NCI-H1694 treated with DMSO at 0.1 percent for 48 hours (cell line): ENCODE measurements at places on chromosomes 3 and 15.

- DNase-seq: no peak
These were observed 10.0 kb downstream of the SNTN start for GRCh38 chr3:63662500-63662899.

DNA sequence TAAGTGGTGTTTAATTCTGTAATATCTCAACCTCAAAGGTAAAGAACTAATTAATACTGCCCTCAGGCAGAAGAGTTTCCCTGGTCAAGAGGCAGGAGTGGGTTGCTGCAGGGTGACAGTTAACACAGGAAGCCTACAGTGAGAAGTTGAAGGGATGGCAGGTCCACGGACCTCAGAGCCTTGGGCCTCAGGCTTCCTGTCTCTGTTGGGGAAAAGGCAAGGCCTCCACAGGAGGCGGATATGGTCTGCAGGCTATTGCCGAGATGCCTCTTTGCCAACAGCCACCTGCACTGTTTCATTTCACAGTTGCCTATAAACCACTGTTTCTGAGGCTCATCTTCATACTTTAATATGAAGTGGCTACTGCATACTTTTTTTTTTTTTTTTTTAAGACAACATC is 33.3 kb upstream of the RPN1 start:
- no peak for DNase-seq

DNA sequence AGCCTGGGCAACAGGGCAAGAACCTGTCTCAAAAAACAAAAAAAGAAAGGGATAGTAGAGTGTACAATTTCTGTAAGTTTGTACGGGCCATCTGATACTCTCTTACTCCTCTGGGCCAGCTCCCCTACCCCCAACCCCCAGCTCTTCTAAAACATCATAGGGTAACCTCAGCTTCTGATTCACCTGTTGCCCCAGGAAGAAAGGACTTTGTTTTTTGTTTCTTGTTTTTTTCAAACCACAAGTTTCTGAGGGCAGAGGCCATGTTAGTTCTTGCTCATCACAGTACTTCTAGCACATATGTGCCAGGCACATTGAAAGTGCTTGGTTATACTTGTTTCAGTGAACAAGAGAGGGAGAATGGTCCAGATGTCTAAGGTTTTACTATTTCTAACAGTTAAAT is 20.2 kb downstream of the ATOSA start:
- DNase-seq: no peak

- DNase-seq: no peak
These were observed 119.8 kb upstream of the LIPC start for GRCh38 chr15:58312031-58312430.

DNA sequence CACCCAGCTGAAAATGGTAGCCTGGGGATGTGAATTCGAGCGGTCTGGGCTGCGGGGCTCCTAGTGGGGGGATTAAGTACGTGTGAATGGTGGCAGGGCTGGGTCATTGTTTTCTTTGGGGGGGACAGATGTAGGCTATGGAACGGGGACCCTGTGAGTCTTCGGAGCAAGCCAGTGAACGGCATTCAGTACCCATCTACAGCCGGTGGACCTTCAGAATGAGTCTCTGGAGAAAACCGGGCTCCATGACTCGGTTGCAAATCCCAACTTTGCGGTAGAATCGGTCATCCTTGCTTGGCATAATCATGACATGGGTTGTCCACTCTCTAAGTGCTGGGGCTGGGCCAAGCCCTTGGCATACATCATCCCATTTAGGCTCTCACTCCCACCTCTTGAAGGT is 7.2 kb upstream of the EOMES start:
- no peak for DNase-seq

- no peak for DNase-seq
These were observed 33.7 kb downstream of the BNC1 start for GRCh38 chr15:83250781-83251180.

DNA sequence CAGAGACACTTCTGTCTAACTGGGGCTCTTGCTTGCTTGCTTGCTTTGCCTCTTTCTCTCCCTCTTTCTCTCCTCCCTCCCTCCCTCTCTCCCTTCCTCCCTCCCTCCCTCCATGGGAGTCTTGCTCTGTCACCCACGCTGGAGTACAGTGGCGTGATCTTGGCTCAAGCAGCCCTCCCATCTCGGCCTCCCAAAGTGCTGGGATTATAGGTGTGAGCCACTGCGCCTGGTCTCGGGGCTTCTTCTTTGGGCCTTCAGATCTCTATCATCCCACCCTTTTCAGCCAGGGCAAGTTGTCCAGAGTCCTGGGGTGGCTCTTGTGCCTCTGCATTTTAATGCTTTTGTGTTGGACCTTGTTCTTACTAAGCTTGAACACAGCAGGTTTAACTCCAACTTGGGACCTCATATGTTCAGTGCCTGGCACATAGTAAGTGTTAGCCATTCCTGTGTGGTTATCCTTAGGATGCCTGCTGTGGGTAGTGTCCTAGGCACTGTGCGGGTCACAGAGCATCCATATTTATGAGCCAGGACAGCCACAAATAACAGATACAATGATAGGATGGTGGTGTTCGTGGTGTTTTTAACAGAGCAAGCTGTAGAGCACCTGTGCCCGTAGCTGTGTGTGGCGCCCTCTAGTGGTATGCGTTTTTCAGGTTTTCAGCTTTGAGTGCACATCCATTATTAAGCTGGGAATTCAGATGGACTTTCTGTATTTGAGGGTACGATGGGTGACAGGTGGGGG is 75.1 kb downstream of the CCK start:
- DNase-seq: peak; percentile 2

- no peak for DNase-seq
These were observed 36.6 kb upstream of the CHL1 start for GRCh38 chr3:159974-160373.

GRCh38 chr3:117671722-117672318 is 962.2 kb downstream of the TUSC7 start:
- DNase-seq: no peak

DNA sequence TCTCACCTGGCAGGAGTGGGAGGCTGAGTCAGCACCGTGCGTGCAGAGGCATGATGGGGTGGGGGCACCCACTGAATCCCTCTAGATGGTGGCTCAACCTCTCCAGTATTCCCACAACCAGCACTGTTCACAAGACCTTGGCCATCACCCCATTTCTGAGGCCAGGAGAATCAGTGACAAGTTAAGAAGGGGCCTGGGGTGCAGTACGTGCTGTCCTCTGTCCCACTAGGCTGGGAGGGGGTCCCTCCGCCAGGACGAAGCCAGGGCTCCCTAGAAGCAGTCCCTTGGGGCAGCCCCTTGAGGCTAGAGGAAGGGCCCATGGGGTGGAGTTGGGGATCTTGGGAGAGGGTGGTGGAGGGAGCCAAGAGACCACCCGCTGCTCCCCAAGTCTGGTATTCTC is 4.8 kb downstream of the MYL3 start:
- DNase-seq: no peak

DNA sequence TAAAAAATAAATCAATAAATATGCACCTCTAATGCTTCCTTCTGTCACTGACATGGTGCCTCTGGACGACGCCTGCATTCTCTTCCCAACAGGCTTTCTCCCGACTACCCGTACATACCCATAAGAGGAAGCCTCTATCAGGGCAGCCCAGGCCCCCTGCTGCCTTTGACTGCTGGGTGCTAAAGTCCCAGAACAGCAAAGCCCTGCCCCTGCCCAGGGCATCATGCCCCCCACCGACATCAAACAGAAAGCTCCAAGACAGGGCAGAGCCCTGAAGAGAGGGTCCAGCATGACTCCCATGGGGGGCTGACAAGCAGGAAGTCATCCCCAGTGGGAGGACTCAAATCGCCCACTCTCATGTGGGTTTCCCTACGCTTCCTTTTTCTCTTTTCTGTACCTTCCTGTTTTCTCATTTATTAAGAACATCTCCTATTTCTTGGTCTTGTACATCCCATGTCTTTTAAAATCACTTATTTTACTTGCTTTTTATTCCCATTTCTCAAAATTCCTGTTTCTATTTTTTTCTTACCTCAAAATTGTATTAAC is 23.4 kb downstream of the XPC start:
- no peak for DNase-seq

GRCh38 chr3:27606537-27606936 is 115.6 kb downstream of the EOMES start:
- no peak for DNase-seq

- no peak for DNase-seq
These were observed 27.9 kb downstream of the CFAP100 start for GRCh38 chr3:126422571-126423091.

- DNase-seq: no peak
These were observed 86.2 kb downstream of the MITF start for GRCh38 chr3:69825446-69825845.

DNA sequence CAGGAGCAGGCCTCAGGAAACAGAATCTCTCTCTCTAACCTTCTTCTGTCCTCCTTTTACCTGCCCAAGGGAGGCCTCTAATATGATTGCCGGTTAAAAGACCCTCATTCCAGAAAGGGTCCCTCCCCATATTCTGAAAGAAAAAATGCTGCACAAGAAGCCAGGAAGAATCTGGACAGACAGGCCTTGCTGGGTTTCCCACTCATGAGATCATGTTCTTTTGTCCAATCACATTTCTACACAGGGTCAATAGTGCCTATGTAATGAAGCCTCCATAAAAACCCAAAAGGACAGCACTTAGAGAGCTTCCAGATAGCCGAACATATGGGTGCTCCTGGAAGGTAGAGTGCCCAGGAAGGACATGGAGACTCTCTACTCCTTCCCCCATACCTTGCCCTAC is 146.0 kb downstream of the MYO9A start:
- no peak for DNase-seq

DNA sequence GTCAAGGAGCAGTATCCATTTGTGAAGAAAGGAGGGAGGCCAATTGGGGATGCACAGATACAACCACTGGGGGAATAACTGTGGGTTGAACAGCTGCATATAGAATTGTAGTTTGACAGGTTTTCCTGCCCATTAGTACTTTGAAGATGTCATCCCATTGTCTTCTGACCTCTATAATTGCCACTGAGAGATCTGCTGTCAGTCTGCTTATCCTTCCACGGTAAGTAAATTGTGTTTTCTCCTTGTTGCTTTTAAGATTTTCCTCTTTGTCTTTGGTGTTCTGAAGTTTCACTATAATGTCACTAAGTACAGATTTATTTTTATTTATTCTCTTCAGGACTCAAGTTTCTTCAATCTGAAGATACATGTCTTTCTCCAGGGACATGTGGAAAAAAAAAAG is 56.6 kb downstream of the MOBP start:
- no peak for DNase-seq

DNA sequence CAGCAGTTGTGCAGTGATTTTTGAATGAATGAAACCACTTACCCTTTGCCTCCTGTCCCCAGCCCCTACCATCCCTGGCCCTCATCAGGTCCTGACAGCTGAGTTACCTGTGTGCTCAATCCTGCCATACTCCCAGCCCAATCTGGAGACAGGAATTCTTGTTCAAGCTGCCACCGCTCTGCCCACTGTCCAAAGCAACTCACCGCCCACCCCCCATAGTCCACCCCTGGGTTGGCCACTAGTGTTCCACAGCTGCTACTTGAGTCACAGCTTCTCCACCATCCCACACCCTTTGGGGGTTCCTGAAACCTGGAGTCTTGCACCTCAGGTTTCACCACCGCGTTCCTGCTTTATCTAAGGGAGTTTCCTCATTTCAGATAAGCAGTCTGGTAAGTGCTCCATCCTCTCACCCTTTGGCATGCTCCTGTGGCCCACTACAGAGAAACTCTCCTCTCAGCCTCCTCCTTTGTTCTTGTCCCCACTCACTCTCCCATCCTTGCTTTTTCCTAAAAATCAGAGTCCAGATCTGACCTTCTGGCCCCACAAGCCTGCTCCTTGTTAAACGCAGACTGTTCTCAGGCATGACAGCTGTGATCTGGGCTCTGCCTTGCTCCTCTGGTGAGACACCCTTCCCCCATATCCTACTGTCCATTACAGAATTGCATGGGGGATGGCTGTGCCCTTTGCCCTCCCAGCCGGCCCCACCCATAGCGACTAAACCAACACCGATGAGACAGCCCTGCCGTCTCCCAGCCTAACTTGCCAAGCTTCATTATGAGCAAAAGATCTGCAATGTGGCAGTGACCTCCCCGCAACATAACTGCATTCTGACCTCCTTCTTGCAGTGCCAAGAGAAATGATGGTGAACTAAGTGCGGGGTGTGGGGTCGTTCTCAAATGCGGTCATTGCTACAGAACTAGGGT is 50.0 kb downstream of the CYP19A1 start:
- DNase-seq: no peak

GRCh38 chr15:99703603-99704443 is 29.4 kb downstream of the LYSMD4 start:
- peak; percentile 24 for DNase-seq

- DNase-seq: no peak
These were observed 44.9 kb upstream of the TEX9 start for GRCh38 chr15:56320316-56320715.

GRCh38 chr15:37071134-37071533 is 29.2 kb downstream of the MEIS2 start:
- DNase-seq: no peak

GRCh38 chr3:77835921-77836320 is 796.0 kb downstream of the ROBO2 start:
- no peak for DNase-seq

GRCh38 chr3:127870156-127870555 is 44.9 kb upstream of the KBTBD12 start:
- no peak for DNase-seq

DNA sequence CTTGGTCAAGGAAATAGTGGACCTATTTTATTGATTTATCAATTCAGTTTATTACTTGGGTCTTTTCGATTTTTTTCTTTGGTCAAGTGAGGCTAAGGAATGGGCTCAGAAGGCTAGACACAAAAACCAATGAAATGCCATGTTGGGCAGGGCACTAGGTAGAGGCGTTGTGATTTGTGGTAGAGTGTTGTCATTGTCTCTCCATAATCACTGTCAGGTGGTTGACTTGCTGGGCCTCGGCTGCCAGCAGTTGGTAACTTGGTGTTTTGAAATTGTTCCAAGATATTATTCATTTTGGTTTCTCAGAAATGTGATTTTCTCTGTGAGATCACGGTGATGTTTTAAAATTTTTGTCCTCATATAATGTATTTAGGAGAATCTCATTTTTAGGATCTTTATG is 173.6 kb downstream of the KLHL25 start:
- DNase-seq: no peak

DNA sequence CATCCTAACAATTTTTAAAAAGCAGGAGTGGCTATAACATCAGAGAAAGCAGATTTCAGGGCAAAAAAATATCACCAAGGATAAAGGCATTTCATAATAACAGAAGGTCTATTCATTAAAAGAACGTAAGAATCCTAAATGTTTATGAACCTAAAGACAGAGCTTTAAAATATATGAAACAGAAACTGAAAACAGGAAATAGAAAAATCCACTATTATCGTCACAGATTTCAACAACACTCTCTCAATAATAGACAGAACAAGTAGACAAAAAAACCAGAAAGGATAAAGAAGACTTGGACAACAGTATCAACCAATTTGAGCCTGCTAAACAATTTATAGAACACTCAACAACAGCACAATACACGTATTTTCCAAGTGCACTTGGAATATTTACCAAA is 71.4 kb downstream of the FBXL22 start:
- no peak for DNase-seq
